GM06990 (cell line): ENCODE measurements at places on chromosomes 7 and 10.
A peak's percentile ranks its signal among the peaks of the same experiment; 100 is the strongest.

- DNase-seq = no peak
Observed at GRCh38 chr10:126301701-126302475, 86.4 kb downstream of the ADAM12 start.

DNA sequence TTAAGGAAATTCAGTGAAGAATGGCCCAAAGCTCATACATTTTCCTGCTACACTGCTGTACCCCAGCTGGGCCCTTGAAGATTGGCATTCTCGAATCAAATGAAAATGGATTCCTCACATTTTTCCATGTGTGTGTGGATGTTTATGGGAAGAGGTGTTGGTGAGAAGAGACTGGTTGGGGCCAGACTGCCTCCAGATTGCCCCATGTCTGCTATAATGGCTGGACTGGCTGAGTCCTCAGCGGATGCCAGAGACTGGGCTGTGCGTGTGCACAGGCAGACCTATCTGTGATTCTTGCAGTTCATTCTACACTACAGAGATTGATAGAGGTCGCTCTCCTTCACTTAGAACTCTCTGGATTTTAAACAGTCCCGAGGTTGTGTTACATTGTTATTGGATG is 183.6 kb upstream of the GDF10 start:
- DNase-seq = no peak

- DNase-seq = no peak
Observed at GRCh38 chr10:87092376-87092860, 2.2 kb downstream of the GLUD1 start.

- no peak for DNase-seq
Observed at GRCh38 chr10:85544956-85545355, 821.6 kb downstream of the GRID1 start.

DNA sequence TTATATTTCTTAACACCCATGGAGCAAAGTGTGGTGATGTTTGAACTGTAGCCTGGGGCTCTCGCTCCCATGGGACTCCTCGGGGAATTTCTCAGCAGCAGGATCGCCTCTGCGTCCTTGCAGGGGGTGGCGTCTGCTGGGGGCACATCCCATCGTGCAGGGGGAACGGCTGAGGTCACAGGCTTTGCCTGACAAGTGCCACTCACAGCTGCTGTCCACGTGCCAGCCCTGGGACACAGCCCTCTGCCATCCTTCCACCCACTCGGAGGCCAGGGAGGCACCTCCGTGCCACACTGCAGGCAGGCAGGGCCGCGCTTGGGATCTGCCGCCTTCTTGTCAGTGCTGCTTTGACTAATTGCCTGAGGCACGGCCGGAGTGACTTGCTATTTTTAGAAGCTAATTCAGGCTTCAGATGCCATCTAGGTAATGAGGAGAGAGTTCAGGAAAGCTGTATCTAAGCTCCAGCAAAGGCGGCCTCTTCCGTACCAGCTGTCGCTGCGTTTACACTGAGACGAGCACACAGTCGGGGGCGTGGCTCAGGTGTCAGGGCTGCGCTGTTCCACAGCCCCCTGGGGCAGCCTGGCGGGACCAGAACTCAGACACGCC is 45.7 kb downstream of the PITRM1 start:
- DNase-seq = no peak

GRCh38 chr7:17557251-17557671 is 258.8 kb downstream of the AHR start:
- DNase-seq = no peak

DNA sequence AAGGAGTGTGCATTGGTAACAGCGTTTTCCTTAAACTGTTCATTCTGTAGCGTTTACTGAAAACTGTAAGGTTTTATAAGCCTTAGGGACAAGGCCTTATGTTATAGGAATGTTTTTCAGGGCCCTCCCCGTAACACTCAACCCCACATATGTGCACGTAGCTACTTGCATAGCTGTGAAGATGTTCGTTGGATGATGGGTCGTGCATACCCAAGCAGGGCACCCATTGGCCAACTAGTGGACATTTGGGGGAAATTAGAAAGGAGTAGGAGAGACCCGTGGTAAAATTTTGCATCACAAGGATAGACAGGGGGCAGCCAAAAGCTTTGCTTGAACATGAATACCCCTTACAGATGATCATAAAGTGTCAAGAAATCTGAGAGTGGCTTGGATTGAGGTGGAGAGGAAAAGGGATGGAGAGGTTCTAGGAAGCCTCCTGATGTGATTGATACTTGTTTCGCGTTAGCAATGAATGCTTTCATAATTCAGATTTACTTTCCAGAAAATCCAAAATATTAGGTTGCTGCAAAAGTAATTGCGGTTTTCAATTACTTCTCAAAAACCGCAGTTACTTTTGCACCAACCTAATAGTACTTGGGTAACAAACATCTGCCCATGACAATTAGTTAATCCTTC is 878 bp downstream of the SEC61A2 start:
- peak; percentile 31 for DNase-seq

DNA sequence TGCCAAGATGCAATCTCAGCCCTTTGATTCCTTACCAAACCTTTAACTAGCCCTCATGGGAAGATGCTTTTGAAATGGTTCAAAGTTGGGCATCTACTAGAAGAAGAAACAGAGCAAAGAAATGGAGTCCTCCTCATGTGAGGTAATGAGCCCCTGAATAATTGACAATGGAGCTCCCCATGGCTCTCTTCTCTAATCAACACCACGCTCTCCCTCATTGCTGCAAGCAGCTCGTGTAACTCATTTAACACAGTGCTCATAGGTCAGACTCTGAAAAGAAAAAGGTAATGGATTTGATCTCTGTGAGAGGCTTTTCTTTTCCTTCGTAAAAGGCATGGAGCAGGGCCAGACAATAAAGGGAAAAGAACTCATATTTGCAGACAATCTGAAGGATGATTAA is 312.8 kb downstream of the PHTF2 start:
- no peak for DNase-seq

DNA sequence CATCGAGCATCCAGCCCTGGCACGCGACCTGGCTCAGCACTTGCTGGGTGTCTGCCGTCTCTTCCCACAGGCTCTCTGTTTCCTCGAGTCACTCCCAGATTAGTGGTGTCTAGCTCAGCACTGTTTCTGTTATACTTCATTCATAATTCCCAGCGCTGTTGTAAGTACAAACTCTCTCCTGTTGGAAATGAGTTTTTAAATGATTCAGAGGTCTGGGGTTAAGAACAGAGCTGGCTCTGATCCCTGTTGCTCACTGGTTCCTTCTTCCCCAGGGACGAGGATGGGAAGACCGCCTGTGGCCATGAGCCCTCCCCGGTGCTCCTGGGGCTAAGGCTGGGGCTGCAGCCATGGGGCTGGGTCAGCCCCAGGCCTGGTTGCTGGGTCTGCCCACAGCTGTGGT is 17.3 kb upstream of the C10orf95 start:
- DNase-seq = no peak

GRCh38 chr10:65501259-65501658 is 1424.6 kb upstream of the LRRTM3 start:
- peak; percentile 4 for DNase-seq

- DNase-seq = no peak
Observed at GRCh38 chr7:2651336-2651735, 19.6 kb downstream of the TTYH3 start.

DNA sequence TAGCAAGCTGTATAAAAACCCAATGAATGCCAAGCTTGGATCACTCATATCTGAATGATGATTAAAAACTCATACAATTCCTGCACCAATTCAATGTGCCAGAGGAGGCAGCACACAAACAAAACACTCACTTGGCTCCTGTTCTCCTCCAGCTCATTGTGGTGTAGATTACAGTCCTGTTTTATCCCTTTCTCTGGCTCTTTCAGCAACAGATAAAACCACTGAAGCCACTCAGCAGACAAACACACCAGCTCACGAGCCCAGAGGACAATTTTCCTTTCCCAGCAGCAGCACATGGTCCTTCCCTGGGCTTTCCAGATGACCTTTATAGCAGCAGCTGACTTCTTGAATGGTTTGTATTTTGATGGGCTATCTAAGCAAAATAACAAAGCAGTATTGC is 107.3 kb upstream of the STARD3NL start:
- no peak for DNase-seq

DNA sequence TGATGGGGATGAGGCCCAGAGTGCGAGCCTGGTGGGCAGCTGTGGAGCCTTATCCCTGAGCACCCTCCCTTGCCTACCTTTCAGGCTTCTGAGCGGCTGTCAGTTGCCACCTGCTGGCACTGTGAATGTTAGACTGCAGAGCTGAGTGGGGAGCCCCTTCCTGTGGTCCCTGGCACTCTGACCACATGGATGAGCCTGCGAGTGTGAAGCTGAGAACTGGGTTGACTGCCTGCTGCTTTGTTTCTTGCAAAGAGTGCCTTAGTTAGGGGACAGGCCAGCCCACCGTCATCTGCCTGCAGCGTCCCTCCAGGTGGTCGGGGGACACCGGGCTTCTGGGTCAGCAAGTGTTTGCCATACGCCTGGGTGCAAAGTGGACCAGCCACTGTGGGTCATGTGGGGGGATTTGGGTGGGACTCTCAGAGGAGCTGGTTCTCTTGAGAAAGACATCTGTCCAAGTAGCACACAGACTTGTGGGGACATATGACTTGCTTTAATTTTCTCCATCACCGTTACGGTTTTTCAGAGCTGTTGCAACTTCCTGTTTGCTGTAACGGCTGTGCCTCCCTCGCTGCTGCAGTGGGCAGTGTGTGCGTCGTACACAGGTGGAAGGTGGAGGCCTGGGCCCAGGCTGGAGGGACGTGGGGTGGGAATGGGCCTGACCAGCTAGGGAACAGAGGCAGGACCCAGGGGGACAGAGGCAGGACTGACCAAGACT is 13.7 kb downstream of the INPP5A start:
- DNase-seq = peak; percentile 54

- DNase-seq = no peak
Observed at GRCh38 chr10:112208997-112209396, 25.4 kb upstream of the GPAM start.

GRCh38 chr10:76444034-76444800 is 1012.8 kb downstream of the LRMDA start:
- no peak for DNase-seq

- no peak for DNase-seq
Observed at GRCh38 chr10:458421-458851, 231.0 kb downstream of the DIP2C start.

- no peak for DNase-seq
Observed at GRCh38 chr7:25926451-25926850, 225.5 kb upstream of the NFE2L3 start.

DNA sequence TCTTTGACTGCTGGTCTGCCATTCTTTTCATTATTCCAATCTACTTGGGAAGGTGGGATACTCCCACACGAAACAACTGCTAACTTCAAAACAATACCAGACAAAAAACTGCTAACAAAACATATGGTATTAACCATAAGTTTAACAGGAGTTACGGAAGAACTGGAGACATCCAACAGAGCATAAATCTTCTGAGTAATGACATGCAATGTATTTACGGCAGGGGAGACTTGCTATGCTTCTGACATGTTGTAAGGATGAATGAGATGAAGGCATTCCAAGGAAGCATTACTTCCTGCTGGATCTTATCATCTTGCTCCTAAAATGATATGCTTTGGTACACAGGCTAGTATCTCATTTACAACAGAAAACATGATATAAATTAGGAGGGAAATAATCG is 85.8 kb downstream of the ZNF92 start:
- DNase-seq = no peak

- DNase-seq = peak; percentile 43
Observed at GRCh38 chr7:108419961-108420908, 36.0 kb downstream of the NRCAM start.

DNA sequence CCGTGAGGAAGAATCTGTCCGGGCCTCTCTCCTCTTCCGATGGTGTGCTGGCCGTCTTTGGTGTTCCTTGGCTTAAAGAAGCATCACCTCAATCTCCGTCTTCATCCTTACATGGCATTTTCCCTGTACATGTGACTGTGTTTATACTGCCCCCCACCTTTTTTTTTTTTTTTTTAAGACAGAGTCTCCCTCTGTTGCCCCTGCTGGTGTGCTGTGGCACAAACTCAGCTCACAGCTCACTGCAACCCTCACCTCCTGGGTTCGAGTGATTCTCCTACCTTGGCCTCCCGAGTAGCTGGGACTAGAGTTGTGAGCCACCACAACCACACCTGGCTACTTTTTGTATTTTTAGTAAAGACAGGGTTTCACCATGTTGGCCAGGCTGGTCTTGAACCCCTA is 121.9 kb upstream of the C7orf33 start:
- DNase-seq = no peak

- DNase-seq = no peak
Observed at GRCh38 chr7:96719164-96719563, 9.5 kb upstream of the SEM1 start.

- DNase-seq = no peak
Observed at GRCh38 chr10:124967255-124967654, 25.3 kb downstream of the ZRANB1 start.

GRCh38 chr7:24914465-24914859 is 65.5 kb downstream of the OSBPL3 start:
- no peak for DNase-seq

GRCh38 chr10:47016564-47016963 is 105.3 kb downstream of the PTPN20 start:
- no peak for DNase-seq

- peak; percentile 80 for DNase-seq
Observed at GRCh38 chr7:69803699-69804516, 205.6 kb downstream of the AUTS2 start.

GRCh38 chr7:20778063-20778721 is 8.5 kb downstream of the SP8 start:
- peak; percentile 25 for DNase-seq

DNA sequence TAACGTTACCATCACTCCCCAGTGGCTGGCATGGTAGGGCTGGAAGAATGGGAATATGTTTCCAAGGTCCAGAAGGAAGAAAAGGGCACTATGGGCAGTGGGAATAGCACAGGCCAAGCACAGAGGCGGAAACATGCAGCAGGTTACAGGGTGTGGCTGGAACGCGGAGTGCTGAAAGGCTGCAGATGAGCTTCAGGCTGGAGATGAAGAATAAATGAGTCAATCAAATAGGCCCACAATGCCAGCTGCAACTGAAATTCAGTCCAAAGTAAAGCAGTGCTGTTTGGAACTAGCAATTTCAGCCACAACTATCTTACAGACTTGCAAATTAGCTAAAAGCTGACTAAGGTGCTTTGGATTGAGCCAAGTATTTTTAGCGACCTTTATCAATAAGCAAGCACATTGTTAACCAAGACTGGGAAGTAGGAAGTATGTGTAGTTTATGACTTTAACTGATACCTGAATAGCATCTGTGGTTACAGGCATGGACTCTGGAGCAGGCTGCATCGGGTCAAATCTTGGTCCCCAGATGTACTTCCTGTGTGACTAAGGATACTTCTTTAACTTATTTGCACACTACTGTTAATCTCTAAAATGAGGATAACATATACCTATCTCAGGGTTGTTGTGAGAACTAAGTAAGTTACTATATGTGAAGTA is 77.5 kb upstream of the CTTNBP2 start:
- no peak for DNase-seq

GRCh38 chr10:15518250-15518649 is 147.2 kb upstream of the FAM171A1 start:
- DNase-seq = no peak
